ENCODE measurements at places on chromosomes 7 and 10. TPM values are rescaled to one million over a fixed set of nuclear protein-coding genes. Genes with fewer than 3 reads are reported as not detected.

The SCART1 gene
- under 0.01 TPM for total RNA-seq

The KCP gene
- total RNA-seq, result not detected

The PTPRN2 gene
- total RNA-seq, result 1.1 TPM

The TAS2R5 gene
- not detected for total RNA-seq

The TBX20 gene
- total RNA-seq, result not detected

The UCN3 gene
- not detected for total RNA-seq

The JCAD gene
- total RNA-seq, result 1.2 TPM

The DLD gene
- total RNA-seq, result 107 TPM
